Left kidney (tissue), 8 donors: ENCODE measurements at places on chromosomes 3 and 15.

GRCh38 chr15:52502608-52503007, 26.1 kb downstream of the MYO5A start:
- no peak for DNase-seq

DNA sequence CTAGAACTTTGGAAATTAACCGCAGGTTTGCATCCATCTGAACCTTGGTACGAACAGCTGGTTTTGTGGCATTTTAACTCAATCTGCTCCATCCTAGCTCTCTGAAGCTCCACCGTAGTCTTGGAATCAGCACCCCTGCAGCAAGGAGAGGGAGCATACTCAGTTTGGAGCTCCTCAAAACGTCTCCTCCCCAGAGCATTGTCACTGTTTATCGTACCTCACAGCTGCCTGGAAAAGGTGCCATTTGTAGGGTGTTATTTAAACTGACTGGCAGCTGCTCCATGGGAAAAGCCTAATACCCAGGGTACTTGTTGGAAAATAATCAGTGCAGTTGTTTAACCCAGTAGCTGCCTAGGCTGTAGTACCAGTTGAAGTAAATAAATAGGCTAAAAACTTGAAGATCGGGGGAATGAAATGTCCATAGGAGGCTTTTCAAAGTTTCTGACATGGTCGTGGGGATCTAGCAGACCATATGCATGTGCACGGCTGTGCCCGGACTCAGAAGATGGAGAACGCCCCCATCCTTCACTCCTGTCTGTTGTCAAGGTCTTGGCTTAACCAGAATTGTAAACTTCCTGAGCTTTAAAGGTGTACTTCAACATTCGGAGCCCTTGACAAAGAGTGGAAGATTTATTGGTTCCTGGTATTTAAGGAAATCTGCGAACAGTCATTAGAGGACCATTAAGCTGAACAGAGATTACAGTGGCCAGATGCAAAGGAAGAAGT, 43.9 kb downstream of the GHSR start:
- DNase-seq = no peak

DNA sequence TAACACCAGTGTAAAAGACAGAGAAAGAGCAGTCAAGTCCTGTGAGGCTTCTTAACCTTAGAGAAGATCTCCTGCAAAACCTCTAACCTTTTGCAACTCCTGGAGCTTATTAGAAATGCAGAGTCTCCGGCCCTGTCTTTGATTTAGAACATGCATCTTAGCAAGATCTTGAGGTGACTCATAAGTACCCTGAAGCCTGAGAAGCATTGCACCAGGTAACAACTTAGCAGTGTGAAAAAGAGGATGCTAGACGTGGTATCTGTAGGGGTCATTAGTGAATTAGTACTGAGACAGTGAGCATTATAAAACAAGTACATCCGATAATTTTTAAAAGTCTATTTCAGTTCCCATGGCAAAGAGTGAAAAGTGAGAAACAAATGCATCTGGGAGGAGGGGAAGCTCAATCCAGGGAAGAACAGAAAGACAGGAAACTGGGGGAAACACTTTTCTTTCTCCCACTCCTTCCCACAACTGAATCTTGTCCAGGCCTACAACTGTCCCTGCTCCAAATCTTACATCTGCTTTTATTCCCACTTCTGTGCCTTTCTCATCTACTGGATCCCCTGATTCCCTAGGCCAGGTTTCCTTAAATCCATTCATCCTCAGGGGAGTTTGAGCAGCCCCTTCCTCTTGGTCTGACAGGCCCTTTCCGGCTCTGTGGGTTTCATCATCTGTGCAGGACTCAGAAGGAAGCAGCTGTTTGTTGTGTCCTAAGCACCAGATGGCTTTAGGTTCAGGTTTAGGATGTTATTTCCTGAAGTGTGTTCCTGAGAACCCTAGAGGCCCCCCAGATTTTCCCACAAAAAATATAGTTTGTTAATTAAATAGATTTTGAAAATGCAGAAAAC, 128.1 kb upstream of the IL12A start:
- DNase-seq = no peak

- DNase-seq = no peak
These were observed 5.6 kb downstream of the RTP3 start for GRCh38 chr3:46503200-46503874.

GRCh38 chr15:63994073-63994600, 52.1 kb downstream of the DAPK2 start:
- DNase-seq = no peak

DNA sequence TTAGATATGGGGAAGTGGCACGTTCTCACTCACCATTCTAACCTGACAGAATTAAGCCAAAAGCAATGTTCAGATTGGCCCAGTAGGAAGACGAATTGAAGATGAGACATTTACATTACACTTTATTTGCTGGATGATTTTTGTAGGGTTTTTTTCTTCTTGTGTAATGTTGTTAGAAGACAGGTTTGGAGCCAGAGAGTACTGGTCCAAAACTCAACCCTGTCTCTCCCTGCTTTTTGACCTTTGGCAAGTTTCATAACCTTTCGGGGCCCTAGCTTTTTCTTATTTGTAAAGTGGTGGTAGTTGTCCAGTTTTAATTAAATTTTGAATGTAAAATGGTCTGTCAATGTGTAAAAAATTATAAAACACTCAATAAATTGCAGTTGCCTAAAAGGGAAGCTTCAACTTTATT, 29.5 kb downstream of the PDE8A start:
- no peak for DNase-seq

- DNase-seq = no peak
These were observed 17.8 kb upstream of the CMTM7 start for GRCh38 chr3:32373844-32374243.

DNA sequence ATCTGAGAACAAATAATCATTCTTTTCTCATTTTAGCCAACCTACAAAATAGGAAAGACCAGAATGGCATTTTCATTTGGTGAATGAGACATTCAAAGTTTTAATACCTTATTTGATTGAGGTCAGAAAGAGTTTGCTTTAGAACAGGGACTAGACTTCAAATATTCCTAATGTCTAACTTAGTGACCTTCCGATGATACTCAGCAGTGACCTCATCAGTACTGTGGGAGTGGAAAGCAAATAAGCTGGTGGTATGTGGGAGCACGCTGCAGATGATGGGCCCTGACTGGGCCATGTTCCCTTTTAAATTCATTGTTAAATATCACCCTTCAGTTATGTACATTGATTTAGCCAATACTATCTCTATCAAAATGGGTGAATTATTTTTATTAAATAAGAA, 223.3 kb downstream of the P3H2 start:
- no peak for DNase-seq
